Bronchial epithelial cell (primary cell): ENCODE measurements at places on chromosomes 1 and 21. TPM values are rescaled to one million over a fixed set of nuclear protein-coding genes. Genes with fewer than 3 reads are reported as not detected.

The TFF2 gene
- not detected in 2 replicates for total RNA-seq

The KCNE2 gene
- total RNA-seq: not detected in 2 replicates

The GNAT2 gene
- 0.26 TPM in 1 of 2 replicates, not detected in the other for total RNA-seq

The PBX1 gene
- 2.9 and 3.2 TPM in 2 replicates for total RNA-seq

The LEFTY2 gene
- not detected in 2 replicates for total RNA-seq

The GPR137B gene
- total RNA-seq: 5.6 and 6.3 TPM in 2 replicates

The E2F2 gene
- under 0.01 and 0.38 TPM in 2 replicates for total RNA-seq

The SGIP1 gene
- 0.79 TPM in 1 of 2 replicates, not detected in the other for total RNA-seq

The NME7 gene
- total RNA-seq: 7.7 and 11.6 TPM in 2 replicates

The KRTAP10-9 gene
- total RNA-seq: not detected in 2 replicates

The CD247 gene
- total RNA-seq: not detected in 2 replicates
